CD4-positive, alpha-beta T cell treated with Interleukin-2 at 100 ng/mL for 4 hours (primary cell): ENCODE measurements at places on chromosomes 1 and 21.

DNA sequence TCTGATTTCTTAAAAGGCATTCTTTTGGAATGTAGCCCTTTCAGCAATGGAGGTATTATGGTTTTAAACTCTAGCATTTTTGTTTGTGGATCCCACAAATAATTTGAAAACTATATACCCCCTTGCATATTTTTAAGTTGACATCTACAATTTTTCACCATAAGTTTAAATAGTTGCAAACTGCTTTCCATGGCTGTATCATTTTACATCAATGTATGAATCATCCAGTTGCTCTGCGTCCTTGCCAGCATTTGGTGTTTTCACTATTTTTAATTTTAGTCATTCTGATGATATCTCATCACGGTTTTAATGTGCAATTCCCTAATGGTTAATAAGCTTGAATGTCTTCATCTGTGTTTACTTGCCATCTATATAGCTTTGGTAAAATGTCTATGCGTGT lies 20.7 kb downstream of the DIPK1A start:
- no peak for DNase-seq

DNA sequence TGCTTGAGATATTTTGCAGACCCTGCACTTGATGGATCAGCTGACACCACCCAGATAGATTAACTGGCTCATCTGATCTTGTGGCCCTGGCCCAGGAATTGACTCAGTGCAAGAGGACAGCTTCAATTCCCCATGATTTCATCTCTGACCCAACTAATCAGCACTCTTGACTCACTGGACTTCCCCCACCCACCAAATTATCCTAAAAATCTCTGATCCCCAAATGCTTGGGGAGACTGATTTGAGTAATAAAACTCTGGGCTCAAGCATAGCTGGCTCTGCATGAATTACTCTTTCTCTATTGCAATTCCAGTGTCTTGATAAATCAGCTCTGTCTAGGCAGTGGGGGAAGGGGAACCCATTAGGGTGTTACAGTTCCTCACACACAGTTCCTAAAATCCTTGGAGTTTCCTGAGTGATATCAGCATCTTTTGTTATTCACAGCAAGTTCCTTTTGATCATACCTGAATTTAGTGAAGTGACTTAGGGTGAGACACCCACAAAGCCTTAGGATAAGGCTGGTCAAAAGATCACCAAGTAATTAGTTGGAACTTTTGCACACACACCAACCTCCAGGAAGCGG lies 104.2 kb downstream of the COP1 start:
- DNase-seq: no peak

GRCh38 chr1:150912623-150913022 lies 13.5 kb upstream of the SETDB1 start:
- DNase-seq: no peak

GRCh38 chr21:27104846-27105431 lies 138.1 kb upstream of the ADAMTS5 start:
- no peak for DNase-seq
